Activated T-cell treated with anti-CD3 and anti-CD28 coated beads, Interleukin-2, amount 50 U/mL, for 48 hours (primary cell): ENCODE measurements at places on chromosomes 1 and 21.

- DNase-seq, result no peak
Observed at GRCh38 chr1:37415611-37416244, 58.7 kb upstream of the ZC3H12A start.

DNA sequence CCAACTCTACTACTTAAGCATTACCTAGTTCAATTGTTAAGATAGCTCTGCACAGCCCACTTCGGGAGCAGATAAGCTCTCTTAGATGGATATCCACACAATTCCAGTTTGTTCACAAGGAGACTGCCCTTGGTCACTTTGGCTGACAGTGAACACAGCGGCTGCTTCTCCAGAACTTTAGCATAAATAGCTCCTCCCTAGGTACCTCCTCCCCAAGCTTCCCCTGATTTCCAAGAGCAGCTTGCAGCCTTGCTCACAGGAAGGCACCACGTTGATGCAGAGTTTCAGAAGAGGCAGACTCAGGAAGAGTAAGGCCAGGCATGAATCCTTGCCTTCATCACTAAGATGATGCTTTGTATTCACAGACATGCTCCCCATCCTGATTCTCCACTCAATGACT, 24.7 kb downstream of the TFF3 start:
- DNase-seq, result no peak

- no peak for DNase-seq
Observed at GRCh38 chr1:13664451-13664850, 35.5 kb upstream of the PRDM2 start.

DNA sequence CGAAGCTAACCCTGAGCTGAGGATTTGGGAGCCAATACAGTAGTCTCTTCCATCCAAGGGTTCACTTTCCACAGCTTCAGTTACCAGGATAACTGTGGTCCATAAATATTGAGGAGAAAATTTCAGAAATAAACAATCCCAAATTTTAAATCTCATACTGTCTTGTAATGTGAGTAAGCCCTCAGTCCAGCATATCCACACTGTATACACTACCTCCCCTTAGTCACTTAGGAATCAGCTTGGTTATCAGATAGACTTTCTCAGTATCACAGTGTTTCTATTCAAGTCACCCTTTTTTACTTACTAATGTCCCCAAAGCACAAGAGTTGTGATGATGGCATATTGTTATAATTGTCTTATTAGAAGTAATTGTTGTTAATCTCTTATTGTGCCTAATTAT, 102.3 kb upstream of the GNG12 start:
- no peak for DNase-seq

DNA sequence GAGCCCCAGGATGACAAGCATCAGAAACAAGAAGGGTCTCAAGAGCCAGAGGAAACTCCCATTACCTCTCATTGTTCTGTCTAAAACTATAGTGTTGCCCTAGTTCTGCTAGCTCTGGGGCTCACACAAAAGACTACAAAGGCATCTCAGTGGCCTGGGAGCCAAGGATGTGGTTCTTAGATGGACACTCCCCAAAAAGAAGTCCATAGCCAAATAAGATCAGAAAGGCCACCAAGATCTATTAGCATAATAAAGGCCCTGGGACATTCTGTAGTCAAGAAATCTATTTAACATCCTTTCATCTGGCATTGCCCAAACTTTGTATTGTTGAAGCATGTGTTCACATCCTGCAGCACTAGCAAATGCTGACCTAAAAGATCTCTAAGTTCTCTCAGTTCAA, 99.5 kb downstream of the EDEM3 start:
- DNase-seq, result no peak

- no peak for DNase-seq
Observed at GRCh38 chr1:13900583-13900982, 200.6 kb downstream of the PRDM2 start.

DNA sequence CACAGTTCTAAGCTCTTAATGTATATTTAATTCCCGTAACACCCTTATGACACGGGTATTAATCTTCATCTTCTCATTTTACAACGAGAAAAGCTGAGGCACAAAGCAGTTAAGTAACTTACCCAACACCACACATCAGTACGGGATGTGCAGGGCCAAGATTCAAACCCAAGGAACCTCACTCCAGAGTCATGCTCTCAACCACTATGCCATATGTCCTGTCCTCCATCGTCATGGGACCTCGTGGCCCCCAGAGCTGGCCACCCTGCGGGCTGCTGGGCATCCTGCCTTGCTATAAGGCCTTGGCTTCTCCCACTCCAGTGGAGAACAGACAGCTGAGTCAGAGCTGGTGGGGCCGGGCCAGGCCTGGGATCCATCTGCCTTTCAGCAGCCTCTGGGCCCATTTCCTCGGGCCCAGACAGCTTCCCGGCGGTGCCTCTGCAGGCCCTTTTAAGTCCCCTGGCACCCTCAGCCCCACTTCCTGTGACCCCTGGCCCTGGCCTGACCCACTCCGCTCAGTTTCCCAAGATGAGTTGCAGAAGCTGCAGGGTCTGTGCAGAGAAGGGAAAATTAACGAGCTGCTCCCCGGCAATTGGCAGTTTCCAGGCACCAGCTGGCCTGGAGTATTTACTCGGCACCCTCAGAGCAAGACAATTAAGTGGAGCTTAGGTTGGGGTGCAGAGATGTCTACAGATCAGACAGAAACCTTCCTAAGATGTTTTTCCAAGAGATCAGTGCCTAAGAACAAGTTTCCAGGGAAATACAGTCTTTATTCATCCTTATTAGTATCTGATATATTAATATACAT, 98.2 kb downstream of the EPHB2 start:
- no peak for DNase-seq

GRCh38 chr1:184389446-184389845, 2.6 kb downstream of the C1orf21 start:
- no peak for DNase-seq

- DNase-seq, result no peak
Observed at GRCh38 chr1:33344896-33345560, 24.1 kb upstream of the A3GALT2 start.

DNA sequence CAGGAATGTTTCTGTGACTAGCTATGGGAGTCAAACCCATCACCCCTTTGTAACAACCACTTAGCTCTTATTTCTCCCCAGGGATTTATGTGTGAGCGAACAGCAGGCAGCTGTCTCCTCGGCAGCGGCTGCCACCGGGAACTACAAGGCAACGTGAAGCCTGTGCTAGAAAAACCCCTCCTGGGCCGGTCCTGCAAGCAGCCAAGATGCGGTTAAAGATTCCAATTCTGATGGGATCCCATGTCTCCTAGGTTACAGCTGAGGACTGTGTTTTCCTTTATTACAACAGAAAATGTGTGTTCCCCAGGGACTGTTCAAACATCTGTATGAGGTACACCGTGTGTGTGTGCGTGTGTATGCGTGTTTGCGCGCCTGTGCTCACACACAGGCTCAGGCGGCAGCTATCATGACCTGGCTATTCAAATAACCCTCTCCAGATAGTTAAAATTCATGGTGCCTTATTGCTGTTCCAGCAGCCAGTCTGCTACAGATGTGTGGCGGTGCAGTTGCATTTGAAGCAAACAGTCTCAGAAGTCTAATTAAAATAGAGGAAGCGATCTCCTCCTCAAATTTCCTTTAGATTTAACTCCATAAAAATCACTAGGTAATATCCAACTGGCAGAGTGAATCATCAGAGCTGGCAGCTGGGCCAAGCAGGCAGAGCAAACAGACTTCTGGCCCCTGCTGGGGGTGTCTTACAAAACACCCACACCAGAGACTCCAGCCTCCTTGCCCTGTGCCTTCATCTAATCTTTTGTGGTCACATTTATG, 68.0 kb downstream of the LMX1A start:
- no peak for DNase-seq

DNA sequence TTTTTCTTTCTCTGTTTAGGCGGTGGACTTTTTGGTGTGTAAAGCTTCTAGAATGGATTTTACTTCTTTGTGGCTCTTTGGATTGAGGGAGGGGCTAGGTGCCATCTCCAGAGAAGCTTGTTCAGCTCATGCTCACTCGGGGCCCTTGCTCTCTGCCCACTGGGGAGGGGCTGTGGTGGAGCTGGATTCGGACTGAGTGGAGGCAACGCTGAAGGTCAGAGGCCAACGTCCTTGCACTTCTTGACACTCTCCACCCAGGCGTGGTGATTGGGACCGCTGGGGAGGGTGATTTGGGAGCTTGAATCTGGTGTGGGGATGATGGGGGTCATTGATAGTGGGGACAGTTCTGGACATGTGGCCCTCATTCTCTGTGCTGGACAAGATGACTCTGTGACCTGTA, 52.6 kb downstream of the ADARB1 start:
- DNase-seq, result no peak

DNA sequence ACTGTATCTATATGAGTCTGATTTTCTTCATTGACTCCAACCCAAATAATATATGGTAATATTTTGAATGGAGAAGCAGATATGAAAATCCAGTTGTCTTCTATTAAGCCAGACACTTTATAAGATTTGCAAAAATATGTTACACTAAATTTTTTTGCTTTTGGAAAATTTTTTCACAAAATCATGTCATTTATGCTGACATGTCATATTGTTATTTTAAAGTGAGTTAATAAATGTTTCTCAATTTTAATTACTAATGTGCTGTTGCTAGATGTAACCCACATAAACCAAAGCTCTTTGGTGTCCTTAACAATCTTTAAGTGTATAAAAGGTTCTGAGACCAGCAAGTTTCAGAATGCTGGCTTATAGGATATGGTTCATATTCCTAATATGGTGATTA, 142.5 kb downstream of the HS2ST1 start:
- DNase-seq, result no peak

DNA sequence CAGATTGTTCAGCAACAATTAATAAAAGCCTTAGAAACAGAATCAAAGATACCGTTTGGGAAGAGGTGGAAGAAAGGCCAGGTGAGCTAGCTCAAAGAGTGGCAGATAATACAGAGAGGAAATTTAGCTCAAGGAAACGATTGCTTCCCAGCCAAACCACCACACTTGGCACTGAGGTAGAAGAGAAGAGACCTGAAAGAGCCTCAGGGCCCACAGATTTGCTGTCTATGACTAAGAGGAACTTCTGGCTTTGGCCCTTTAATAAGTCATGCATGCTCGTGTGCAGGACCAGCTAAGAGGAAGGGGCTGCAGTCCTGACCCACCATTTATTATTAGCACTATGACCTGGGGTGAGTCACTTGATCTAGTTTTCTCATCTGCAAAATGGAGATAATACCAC, 72.8 kb upstream of the BCL10 start:
- no peak for DNase-seq

DNA sequence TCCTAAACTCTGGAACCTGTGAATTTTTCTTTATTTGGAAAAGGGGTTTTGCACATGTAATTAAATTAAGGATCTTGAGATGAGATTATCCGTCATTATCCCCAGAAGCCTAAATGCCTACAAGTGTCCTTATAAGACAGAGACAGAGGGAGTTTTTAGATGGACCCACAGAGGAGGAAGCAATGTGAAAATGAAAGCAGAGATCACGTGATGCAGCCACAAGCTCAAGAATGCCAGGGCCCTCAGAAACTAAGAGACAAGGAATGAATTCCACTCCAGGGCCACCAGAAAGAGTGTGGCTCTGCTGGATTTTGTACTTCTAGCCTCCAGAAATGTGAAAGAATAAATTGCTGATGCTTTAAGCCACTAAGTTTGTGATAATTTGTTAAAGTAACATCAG, 183.6 kb upstream of the UBE2U start:
- DNase-seq, result no peak

GRCh38 chr1:226510453-226510852, 38.1 kb upstream of the STUM start:
- DNase-seq, result no peak

- DNase-seq, result no peak
Observed at GRCh38 chr1:58824753-58825389, 41.0 kb upstream of the JUN start.

DNA sequence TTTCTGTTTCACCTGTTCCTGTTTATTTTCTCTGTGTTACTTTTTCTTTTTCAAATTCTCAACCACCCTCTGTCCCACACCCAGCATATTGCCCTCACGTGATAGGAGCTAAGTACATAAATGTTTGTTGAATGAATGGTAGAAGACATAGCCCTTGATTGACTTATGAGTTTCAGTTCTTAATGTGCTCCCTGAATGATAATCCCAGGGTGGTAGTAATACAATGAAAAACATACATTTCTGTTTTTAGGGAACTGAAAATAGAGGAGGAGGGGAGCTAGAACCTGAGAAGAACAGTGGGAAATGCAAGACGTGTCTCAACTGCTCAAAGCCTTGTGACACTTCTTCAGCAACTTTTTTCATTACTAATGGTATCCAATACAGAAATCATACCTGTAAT, 147.1 kb downstream of the SPATA46 start:
- DNase-seq, result no peak

DNA sequence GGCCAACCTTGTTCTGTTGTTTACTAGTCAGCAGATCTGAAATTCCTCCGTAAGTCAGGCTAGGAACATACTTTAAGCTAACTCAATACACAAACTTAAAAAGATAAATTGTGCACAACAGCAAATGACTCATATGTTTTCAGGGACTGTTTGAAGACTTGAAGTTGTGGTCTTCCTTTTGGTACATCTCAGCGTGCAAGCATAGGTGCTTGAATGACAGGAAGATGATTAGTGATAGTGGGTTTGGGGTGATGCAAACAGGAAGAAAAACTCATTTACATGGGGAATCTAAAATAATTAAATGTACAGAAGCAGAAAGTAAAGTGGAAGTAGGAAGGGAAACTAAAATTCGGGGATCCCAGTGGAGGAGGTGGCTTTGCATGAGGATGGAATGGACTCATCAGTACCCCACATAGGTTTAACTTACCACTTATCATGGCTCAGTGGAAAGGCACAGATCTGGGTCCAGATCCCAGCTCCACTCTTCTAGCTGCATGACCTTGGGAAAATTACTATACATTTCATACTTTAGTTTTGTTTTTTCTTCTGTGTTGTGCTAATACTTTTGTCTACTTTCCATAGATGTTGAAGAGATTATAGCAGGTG, 122.3 kb downstream of the XCL2 start:
- no peak for DNase-seq

DNA sequence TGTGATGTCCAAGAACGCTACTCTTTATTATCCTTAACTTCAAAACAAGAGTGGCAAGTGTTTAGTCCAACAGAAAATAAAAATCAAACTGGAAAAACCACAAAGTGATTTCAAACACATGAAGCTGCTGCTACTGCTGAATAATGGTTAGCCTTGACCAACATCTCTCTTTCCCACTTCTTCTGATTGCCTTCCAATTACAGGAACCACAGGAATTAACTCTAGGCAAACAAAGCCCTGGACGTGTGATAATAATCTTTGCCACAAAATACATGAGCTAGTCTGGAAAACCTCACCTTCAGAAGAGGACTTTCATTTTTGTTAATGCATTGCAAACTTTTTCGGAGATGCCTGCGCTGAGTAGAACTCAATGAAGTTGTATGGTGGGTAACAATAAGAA, 48.6 kb upstream of the COL11A1 start:
- DNase-seq, result no peak

- no peak for DNase-seq
Observed at GRCh38 chr1:199010933-199011332, 372.1 kb downstream of the PTPRC start.

DNA sequence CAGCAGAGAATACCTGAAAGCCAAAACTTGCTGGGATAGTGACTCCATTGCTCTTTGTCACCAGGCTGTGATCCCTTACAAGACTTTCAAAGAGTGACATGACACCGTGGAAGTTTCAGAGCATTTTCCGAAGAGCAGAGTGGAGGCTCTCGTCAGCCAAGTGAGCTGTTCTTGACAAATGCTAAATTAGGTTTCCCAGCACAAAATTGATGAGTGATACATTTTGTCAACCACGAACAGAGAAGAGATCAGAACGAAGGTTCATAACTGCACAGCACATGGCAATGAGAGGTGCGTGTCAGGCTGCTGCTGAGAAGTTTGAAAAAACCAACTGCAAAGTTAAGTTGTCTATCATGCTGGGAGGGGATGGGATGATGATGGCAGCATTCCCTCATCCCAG, 184.4 kb upstream of the C1orf174 start:
- no peak for DNase-seq

GRCh38 chr1:30787856-30788495, 30.4 kb upstream of the LAPTM5 start:
- no peak for DNase-seq
